Left lobe of liver (tissue), 2 donors: ENCODE measurements at places on chromosomes 4 and X. TPM values are rescaled to one million over a fixed set of nuclear protein-coding genes. Genes with fewer than 3 reads are reported as not detected.

BMX gene
- 0.78 TPM for total RNA-seq

DCX gene
- not detected for total RNA-seq

CCDC160 gene
- not detected for total RNA-seq

USP46 gene
- 4.9 TPM for total RNA-seq

MAGEA9B gene
- total RNA-seq = not detected
